ENCODE measurements at places on chromosomes 11 and 22.

GRCh38 chr11:41789376-41789775, 329.9 kb upstream of the LRRC4C start:
- DNase-seq, result no peak

DNA sequence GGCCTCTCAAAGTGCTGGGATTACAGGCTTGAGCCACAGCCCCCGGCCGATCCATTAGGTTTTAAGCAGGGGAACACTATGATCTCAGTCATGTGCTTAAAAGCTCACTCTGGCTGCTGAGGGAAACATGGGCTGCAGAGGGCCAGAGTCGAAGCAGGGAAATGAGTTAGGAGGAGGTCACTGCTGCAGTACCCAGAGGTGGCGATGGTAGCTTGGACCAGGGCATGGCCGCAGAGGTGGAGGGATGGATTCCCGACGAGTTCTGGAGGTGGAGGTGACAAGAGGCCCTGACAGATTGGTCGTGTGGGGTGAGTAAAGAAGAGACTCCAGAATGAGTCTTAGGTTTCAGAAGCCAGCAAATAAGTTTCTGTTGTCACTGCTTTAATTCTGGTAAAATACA, 54.4 kb upstream of the INCENP start:
- DNase-seq, result no peak

- no peak for DNase-seq
Observed at GRCh38 chr22:19868773-19869471, 14.2 kb upstream of the GNB1L start.

DNA sequence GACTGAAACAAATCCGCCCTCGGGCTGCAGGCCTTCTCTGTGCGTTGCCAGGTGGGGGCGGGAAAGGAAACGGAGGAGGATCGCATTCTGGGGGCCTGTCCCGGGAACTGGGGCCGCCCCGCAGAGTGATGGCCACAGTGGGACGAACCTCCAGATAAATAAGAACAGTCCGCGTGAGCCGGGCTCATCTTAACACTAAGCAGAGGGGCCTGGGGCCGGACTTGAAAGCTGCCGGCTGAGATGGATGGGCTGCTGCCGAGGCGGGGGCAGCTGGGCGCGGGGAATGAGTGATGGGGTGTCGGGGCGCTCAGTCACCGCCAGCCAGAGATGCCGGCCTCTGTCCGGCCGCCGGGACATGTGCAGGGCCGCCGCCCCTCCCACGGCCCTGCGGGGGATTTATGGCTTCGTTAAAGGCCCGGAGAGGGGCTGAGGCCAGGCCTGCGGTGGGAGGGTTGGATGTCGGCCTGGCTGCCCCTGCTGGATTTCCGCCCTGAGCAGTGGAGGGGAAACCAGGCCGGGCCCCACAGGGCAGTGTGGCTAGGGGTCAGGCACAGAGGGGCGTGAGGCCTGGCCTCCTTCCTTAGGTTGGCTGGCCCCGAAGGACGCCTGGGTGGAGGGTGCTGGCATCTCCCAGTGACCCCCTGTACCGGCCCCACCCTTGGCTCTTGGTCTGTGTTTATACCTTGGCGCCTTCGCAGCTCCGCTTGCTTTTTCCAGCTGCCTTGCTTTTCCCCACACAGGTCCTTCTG, 45.3 kb upstream of the CD82 start:
- DNase-seq, result no peak

- no peak for DNase-seq
Observed at GRCh38 chr11:89608234-89608966, 101.7 kb upstream of the TRIM77 start.

- no peak for DNase-seq
Observed at GRCh38 chr22:17217179-17217578, 2.1 kb downstream of the ADA2 start.

- DNase-seq, result no peak
Observed at GRCh38 chr11:99534812-99535211, 514.1 kb downstream of the CNTN5 start.

- no peak for DNase-seq
Observed at GRCh38 chr11:27089746-27090145, 49.1 kb downstream of the BBOX1 start.

DNA sequence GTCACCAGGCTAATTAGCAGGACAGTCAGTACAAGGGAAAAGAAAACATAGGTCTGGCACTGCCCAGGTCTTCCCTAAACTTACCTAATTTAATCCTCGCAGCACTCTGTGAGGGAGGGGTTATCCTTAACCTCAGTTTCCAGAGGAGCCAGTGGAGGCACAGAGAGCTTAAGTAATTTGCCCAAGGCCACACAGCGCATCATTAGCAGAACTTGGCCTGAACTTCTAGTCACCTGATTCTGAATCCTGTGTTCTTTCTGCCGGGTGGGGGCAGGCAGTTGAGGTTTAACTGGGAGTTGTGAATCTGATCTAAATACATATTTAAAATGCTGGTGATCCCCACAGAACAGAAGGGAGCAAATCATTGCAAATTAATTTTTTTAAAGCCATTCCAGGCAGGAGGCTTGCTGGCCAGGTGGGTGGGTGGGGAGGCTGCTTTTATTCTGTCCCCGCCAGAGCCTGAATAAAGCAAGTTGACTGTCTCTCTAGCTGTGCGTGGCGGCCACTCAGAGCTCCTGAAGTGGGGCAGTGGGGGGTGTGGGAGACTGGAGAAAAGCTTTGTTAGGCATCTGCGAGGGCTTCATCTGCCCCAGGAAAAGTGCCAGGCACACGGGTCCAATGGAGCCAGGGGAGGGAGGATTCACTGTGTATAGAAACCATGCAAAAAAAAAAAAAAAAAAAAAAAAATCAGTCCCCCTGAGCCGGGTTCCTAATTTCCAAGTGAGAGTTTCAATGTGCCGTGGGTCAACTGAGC, 66.1 kb downstream of the NFAM1 start:
- no peak for DNase-seq

- no peak for DNase-seq
Observed at GRCh38 chr22:35476341-35476740, 64.3 kb upstream of the RASD2 start.

DNA sequence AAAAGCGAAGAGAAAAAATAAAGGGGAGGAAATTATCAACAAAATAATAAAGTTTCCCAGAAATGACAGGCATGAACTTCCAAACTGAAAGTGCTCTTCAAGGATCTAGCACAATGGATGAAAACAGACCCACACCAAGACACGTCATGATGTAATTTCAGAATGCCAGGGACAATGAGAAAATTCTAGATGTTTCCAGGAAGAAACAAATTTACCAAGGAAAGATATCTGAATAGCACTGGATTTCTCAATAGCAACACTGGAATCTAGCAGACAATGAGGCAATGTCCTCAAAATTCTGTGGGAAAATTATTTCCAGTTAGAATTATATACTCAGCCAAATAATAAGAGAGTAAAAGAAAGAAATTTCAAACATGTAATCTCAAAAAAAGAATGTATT, 46.0 kb downstream of the DENND5A start:
- DNase-seq, result no peak

- DNase-seq, result no peak
Observed at GRCh38 chr11:17400048-17400775, 11.8 kb upstream of the KCNJ11 start.

GRCh38 chr11:31940371-31941037, 129.4 kb upstream of the PAX6 start:
- no peak for DNase-seq

GRCh38 chr11:60208146-60208895, 25.4 kb upstream of the MS4A6A start:
- DNase-seq, result no peak

DNA sequence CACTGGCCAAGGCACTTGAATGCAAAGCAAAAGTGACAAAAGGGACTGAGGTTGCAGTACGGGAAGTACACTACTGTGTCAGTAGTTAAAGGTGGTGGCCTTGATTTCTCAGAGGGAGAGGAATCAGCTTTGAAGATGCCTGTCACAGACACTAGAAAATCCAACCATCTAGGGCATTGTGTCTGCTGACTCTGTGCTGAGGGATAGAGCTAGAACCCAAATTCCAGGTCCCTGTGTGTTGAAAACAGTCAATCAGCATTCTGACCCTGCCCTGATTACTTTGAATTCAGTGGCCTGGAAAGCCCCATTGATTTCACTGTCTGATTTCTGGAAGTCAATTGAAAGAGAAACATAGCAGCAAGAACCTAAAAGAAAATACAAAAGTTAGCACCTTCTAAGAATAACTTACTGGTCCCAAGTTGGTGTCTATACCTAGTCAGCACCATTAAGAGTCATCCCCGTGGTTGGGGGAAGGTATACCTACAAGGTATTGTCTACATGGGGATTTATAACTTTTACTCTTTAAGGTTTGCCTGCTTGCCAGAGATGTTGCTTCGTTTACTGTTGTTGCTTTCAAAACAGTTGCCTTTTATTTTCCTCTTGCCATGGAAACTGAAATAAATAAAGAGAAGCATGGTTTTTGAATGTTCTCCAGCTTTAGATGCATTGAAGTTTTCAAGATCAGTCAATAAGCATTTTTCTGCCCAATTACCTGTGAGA, 97.3 kb downstream of the PDHX start:
- no peak for DNase-seq

GRCh38 chr11:74844072-74844471, 95.4 kb downstream of the RNF169 start:
- DNase-seq, result no peak

- DNase-seq, result no peak
Observed at GRCh38 chr22:45644714-45645113, 26.9 kb upstream of the ATXN10 start.

- DNase-seq, result no peak
Observed at GRCh38 chr11:92225568-92226330, 1.1 kb downstream of the FAT3 start.

- DNase-seq, result no peak
Observed at GRCh38 chr22:38860283-38861169, 11.5 kb downstream of the CBX6 start.

- DNase-seq, result no peak
Observed at GRCh38 chr11:129184581-129184980, 7.5 kb downstream of the ARHGAP32 start.

- DNase-seq, result no peak
Observed at GRCh38 chr11:109512680-109513079, 90.7 kb downstream of the C11orf87 start.

DNA sequence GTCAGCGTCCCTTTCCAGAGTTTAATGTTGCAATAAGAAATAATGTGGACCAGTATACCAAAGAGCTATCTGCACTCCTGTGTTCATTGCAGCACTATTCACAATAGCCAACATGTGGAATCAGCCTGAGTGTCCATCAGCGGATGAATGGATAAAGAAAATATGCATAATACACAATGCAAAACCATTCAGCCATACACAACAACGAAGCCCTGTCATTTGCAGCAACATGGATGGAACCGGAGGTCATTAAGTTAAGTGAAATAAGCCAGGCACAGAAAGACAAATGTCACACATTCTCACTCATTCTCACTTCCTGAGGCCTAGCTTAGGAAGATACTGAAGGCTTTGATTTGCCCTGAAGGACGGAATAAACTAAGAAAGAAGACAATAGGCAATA, 22.1 kb downstream of the SLC5A4 start:
- no peak for DNase-seq

DNA sequence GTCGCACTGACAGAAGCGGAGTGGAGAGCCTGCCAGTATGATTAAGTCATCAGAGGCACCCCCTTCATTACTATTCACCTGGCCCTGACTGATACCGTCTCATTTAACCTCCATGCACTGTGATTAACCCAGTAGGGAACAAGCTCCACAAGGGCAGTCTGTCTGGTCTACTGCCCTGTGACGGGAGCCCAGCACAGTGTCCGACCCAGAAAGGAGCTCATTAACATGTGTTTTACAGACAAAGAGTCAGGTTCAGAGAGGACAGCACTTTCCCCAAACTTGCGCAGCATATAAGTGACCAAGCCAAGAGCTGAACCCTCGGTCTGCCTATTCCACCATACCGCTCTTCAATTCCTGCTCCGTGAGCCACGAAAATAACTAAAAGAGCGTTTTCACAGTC, 129.5 kb downstream of the RRAS2 start:
- no peak for DNase-seq

DNA sequence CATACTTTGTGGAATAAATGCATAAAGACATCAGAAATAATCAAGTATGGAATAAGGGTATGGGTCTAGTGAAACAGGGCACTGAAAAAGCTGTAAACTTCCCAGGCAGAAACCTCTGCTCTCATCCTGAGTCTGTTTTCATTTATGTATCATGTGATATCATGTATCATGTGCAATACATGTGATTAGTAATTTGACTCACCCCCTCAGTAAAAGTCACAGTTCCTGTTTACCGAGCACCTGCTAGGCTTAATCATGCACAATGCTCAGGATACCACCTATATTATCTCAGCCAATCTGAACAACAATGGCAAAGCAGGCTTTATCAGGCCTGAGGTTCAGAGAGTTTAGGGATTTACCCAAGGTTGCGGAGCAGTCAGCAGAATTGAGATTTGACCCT, 250.6 kb upstream of the TENM4 start:
- DNase-seq, result no peak

- no peak for DNase-seq
Observed at GRCh38 chr11:6012035-6012668, 5.4 kb upstream of the OR56A4 start.

DNA sequence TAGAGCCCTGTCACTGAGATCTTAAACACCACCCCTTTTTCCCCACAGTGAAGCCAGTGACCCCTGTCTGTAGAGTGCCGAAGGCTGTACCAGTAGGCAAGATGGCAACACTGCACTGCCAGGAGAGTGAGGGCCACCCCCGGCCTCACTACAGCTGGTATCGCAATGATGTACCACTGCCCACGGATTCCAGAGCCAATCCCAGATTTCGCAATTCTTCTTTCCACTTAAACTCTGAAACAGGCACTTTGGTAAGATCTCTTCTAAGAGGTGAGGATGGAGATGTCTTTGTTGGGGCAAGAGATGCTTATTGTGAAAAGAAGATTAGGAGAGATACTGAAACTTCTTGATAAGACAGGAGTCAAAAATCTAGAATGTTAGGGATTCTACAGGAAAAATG, 75.9 kb downstream of the JAM3 start:
- DNase-seq, result no peak

- DNase-seq, result no peak
Observed at GRCh38 chr11:23988381-23989006, 508.4 kb upstream of the LUZP2 start.

- DNase-seq, result no peak
Observed at GRCh38 chr11:123783536-123783935, 22.6 kb downstream of the OR6M1 start.

DNA sequence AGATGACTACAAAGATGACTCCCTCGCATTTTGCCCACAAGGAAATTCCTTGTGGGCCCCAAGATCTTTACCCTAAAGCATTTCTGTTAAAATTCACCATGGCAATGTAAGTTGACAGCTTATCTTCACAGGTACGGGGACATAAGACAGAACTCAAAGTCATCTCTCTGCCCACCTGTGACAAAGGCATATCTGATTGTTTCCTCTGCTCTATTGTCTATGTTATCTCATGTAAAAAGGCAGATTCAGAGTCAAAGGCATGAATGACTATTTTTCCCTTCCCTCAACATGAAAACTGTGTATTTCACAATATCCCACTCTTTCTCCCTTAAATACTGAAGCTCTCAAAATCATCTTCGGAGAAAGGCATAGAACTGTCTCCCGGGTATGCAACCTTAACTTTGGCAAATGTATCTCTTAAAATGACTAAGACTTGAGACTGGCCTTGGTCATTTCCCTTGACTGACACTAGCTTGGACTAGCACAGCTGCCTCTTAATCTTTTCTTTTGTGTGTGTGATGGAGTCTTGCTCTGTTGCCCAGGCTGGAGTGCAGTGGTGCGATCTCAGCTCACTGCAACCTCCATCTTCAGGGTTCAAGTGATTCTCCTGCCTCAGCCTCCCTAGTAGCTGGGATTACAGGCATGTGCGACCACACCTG, 103.2 kb downstream of the MICAL3 start:
- no peak for DNase-seq

GRCh38 chr11:75013051-75013450, 24.3 kb downstream of the NEU3 start:
- no peak for DNase-seq

GRCh38 chr11:8917157-8917825, 6.3 kb downstream of the AKIP1 start:
- DNase-seq, result no peak

Data from stimulated activated CD8-positive, alpha-beta memory T cell treated with anti-CD3 and anti-CD28 coated beads, Interleukin-4, amount 100 ng/mL, for 1 hour (primary cell).